Ascending aorta (tissue), 2 donors: ENCODE measurements at places on chromosomes 6 and 20. TPM values are rescaled to one million over a fixed set of nuclear protein-coding genes. Genes with fewer than 3 reads are reported as not detected.

DNA sequence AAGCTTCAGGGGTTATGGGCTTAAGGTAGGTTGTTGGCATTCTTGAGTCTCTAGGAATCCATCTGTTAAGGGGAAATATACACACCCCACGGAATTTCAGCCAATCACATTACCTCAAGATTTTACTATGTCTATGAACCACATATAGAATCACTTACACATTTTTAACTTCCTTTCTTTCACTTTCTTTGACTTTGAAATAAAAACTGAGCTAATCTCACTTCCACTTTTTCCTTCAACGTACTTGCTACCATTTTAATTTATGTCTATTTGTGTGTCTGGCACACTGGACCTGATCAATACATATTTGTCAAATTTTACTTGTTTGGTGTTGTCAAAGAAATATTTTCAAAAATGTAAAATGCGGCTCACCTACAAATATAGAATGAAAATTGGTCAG lies 545.4 kb upstream of the JAG1 start:
- no peak overlapping the region for H3K27ac ChIP-seq
- no peaks in the 10 kb centered on the region for H3K36me3 ChIP-seq
- H3K4me3 ChIP-seq, result no peak overlapping the region
- peaks cover 21% of the 10 kb centered on the region for H3K4me1 ChIP-seq
- no peak for DNase-seq

Gene CCN5
- total RNA-seq, result 377 TPM

GRCh38 chr6:39706819-39707335 lies 18.3 kb downstream of the KIF6 start:
- no peak for DNase-seq
- H3K4me3 ChIP-seq, result no peak overlapping the region
- H3K36me3 ChIP-seq, result no peaks in the 10 kb centered on the region
- no peaks in the 10 kb centered on the region for H3K4me1 ChIP-seq
- no peak overlapping the region for H3K27ac ChIP-seq

DNA sequence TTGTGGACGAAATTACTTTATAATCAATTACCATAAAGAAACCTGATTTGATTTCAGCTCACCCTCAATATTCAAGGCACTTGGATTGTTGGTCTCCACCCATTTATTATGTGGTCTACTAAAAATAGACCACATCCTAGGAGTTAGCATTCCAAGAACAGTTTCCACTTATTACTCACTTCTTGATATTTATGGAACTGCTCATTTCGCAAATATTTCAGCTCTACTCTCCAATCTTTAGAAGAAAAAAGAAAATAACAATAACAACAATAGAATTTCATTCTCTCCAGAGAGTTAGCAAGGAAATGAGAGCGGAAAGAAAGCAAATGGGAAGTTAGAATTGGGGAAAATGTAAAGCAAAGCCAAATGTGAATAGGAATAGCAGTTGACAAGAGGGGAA lies 26.2 kb upstream of the HDAC2 start:
- H3K4me3 ChIP-seq, result no peak overlapping the region
- H3K27ac ChIP-seq, result peak overlapping the region; percentile 72
- peaks cover 23% of the 10 kb centered on the region for H3K4me1 ChIP-seq
- no peak for DNase-seq

DNA sequence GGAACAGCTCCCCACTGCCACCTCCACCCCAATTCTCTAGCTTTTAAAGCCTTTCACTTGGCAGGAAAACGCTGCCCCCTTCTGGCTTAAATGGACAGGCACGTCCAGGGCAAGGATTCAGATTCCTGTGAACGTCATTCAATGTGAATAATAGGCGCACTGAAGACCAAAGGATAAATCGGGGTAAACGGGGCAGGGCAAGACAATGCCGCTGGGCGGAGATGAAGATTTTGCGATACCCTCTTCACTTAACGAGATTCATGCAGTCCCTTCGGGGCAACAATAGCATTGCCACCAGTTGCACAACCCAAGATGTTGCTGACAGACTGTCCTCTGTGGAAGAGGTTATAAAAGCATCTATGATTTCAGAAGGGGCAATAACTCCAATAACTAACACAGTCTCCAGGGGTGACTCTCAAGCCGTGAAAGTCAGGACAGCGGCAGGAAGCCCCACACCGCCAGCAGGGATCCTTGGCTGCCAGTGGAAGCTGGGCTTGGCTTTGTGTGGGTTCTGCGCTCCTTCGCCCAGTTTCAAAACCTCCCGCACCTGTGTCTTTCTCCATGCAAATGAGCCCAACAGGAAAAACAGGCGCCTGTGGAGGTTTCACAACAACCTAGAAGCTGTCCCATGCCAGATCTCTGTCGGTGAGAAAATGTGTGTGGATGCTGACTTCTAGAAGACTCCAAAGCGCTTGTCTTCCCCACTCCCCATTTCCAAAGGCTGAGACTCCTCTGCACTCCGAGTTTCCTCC lies 291.8 kb downstream of the BMP7 start:
- H3K4me1 ChIP-seq, result no peaks in the 10 kb centered on the region
- DNase-seq, result no peak
- no peak overlapping the region for H3K4me3 ChIP-seq
- H3K27ac ChIP-seq, result no peak overlapping the region
- no peaks in the 10 kb centered on the region for H3K27me3 ChIP-seq

Gene OPN5
- total RNA-seq, result not detected

Gene C6orf118
- not detected for total RNA-seq
